ENCODE measurements at places on chromosomes 12 and 14.

- DNase-seq: peak; percentile 75
These were observed at the start of gene POU6F1 for GRCh38 chr12:51217968-51218606. Gene POU6F1 (minus strand): TSS chr12:51218062. CDS start chr12:51206836, 11,226 bp downstream.

DNA sequence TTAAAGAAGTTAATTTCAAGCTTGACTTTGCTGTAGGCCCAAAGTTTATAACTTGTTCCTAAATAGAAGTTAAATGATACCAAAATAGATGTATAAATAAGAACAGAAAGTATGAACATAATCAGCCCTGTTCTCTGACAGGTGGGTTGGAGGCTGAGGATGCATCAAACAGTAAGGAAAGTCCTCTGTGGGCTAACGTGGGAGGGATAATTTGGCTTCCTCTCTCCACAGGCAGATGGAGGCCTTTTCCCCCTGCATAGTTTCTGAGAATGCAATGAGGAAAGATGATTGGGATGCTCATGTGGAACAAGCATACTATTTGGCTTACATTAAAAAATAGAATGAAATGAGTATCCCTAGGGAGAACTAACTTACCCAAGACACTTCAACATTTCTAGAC is 56.5 kb downstream of the GARIN6 start:
- DNase-seq: no peak

DNA sequence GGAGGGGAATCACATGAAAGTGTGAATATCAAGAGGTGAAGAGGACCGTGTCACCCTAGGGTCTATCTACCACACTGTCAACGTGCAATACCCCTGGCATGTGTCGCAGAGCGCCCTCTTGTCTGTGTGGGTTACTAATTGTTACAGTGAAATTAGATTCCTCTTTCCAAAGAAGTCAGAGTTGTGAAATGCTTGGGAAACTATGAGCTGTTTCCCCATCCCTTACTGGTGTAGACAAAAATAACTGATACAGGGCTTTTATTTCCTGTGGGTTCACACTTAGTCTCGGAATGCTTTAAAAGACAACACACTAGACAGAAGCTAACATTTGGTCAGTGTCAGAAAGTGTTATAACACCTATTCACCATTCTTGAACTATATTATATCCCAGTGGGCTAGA is 597.3 kb downstream of the NRXN3 start:
- no peak for DNase-seq

DNA sequence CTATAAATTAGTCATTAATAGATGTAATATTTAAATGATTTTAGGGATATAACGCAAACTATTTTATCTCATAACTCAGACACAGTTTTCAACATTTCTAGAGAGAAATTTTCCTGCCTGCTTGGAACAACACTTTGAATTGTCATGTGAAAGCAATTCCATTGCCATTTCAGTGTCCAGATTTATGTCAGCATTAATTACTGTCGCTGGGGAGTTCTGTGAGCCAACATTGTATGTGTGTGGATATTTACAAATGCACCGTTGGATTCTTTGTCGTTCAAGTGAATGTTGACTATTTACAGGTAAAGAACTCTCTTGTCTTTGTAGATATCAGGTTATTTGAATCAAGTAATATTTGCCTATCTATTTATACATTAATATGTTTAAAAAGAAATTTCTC is 465.3 kb upstream of the RGS6 start:
- DNase-seq: no peak

DNA sequence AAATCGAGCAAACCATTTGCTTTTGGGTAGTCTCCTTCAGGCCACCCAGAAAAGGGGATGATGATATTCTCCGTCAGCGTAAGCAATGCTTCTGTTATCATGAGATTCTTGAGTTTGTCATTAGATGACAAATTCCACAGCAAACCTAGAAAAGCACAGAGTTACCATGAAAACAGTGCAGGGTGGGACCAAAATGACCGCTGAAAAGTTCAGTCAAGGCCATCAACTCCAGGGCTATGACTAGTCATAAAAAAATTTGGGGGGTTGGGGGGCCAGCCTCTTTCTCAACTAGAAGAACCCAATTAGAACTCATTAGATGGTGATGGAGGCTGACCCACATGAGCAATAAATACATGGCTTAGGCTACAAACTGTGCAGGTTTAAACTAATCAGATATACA is 55.5 kb downstream of the PKP2 start:
- no peak for DNase-seq

DNA sequence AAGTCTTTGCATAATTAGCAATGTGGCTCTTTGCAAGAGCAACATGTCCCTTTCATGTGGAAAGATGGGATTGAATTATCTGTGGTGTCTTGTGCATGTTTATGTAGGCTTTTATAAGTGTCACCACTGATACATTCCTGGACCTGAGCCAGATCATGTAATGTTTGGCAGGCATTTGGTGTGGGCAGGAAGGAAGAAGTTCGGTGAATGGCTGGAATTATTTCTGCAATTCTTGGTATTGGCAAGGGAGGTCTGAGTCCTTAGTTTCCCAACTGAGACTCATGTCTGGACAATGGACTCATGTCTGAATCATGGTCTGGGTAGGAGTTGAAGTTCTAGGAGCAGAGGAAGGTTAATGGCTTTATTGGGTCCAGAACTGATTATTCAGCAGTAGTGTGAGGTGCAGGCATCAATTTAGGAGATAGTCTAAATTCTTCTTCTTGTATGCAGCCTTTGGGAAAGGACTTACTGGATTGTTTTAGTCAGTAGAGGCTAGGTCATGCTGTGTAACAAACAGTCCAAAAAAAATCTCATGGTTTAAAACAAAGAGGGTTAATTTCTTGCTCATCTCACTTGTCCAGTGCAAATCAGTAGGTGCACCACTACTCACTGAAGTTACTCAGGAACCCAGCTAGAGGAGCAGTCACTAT is 186.5 kb upstream of the LHX5 start:
- no peak for DNase-seq

DNA sequence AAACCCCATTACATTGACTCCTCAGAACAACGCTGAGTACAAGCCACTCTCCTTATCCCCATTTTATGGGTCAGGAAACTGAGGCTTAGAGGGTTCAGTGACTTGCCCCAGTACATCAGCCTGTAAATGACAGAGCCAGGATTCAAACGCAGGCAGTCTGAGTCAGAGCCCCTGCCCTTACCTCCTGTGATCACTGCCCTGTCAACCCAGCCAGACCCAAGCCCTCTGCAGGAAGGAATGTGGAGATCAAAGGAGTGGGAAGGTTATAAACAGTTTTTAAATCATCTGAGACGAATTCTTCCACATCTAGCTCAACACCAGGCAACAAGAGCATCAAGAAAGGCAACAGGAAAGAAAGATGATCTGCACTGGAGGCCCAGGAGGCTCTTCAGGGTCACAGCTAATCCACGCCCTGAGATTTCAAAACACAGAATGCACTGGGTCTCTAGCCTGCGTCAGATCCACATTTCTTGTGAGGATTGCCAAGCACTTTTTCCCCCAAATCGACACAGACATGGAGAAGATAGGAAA is 38.5 kb downstream of the SPTB start:
- DNase-seq: no peak

GRCh38 chr12:129036135-129036534 is 182.9 kb downstream of the GLT1D1 start:
- no peak for DNase-seq

GRCh38 chr14:71586131-71586897 is 345.9 kb upstream of the RGS6 start:
- no peak for DNase-seq

DNA sequence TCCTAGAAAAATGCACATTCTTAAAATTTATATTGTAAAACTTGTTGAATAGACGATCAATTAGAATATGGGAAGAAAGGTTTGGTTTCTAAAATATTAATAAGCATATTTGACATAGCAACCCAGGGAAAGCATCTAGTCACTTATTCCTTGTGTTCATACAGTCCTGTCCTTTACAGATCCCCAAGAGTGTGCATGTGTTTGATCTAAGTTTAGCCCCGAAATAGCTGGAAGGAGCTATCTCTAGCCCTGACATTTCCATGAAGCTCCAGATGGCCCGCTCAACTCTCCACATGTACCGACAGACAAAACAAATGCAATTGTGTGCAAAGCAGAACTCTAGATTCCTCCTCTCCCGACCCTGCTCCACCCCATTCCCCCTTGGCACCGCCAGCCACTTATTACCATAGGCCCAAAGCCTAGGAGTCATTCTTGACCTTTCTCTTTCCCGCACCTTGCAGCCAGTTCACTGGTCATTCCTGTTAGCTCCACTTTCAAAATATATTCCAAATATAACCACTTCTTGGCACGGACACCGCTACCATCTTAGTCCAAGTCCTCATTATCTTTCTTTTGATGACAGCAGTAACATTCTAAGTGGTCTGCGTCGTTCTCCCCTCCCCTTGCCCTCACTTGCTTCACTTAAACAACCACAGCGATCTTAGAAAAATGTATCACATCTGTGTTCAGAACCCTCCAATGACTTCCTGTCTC is 45.4 kb upstream of the GZMB start:
- no peak for DNase-seq

GRCh38 chr14:73567951-73568885 is 795 bp upstream of the ACOT2 start:
- no peak for DNase-seq

- DNase-seq: no peak
These were observed 10.1 kb downstream of the DIABLO start for GRCh38 chr12:122215771-122216170.

- peak; percentile 87 for DNase-seq
These were observed at the start of gene TMEM106C for GRCh38 chr12:47963340-47964040. Gene TMEM106C (plus strand): TSS chr12:47963596. CDS start chr12:47964237, 641 bp downstream.

DNA sequence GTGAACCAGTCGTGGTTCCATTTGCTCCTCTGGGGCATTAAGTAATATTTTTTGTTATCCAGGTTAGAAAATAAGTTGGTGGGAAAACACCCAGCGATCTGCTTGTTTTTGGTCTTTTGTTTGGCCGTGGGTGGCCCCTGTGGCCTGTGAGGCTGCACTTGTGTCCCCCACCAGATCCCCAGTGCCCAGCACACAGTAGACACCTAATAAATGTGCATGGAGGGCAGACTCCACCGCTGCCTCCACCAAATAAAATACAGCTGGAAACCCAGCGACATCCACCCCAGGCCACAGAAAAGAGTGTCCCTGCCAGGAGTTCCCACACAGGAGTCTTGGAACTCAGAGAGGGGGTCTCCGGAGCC is 8.3 kb upstream of the PPP1R13B start:
- DNase-seq: no peak

DNA sequence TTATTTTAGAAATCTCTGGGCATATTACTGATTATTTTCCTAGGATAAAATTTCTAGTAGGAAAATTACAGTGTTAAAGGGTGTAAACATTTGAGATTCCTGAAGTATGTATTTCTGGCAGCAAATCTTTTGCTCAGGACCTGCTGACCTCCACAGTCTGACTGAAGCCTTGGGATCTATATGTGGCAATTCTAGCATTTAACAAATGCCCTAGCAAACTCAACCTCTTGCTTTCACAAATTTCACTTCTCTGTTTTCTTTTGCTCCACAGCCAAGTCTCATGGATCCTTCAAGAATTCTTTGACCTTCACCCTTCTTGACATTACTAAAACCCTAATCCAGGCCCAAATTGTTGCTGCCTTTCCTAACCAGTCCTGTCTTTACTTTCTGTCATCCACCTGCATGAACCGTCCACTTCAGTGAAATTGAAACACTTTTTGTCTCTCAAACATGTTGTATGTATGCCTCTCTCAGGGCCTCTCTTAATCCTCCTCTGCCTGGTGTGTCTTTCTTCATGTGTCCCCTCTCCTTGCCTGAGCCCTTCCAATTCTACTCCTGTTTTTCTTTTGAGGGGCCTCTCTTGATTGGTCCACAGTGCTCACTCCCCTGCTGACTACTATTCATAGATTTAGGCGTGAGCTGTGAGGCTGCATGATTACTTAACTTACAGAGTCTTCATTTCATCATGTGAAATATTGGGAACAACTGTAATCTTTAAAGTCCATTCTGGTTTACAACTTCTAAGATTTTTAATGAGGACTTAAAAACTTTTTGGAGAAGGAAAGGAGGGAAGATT is 5.1 kb upstream of the DYRK4 start:
- DNase-seq: no peak

- no peak for DNase-seq
These were observed 547.5 kb downstream of the KCNH5 start for GRCh38 chr14:62497708-62498107.

Data from HL-60 (cell line).